Stimulated activated CD4-positive, alpha-beta T cell treated with anti-CD3 and anti-CD28 coated beads, TNF-alpha, amount 100 ng/mL, for 24 hours (primary cell): ENCODE measurements at places on chromosomes 7 and 10.

DNA sequence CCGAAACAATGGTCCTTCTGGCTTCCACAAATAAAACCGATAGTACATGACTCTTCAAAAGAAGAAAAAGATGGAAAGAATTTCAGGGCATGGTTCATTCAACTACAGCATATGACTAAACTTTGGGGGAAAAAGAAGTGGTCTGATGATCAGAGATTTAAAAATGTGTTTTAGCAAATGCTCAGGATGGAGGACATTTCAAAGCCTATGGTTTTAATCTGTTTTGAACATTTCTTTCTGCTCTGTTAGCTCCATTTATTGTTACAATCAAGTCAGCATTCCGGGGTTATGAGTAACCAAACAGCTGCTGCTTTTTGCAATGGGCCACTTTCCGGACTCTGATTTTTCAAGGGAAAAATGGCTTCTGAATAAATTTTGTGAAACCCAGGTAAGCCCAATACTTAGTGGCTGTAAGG, 142.4 kb downstream of the CUBN start:
- DNase-seq: no peak

DNA sequence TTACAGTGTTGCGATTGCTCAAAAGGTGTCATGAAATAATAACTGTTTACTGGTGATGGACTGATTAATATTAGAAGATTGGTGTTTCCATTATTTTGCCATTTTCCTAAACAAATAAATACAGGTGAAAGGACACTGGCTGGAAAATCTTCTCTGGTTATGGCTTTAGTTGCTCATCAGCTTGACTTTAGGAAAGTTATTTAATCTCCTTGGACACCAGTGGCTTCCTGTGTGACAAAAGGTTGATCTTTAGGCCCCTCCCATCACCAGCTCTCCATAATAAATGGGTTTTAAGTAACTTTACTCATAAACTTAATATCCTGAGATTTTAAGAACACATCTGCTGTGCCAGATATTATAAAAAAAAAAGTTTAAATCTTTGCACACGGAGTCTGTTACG, 737 bp downstream of the CABCOCO1 start:
- no peak for DNase-seq

DNA sequence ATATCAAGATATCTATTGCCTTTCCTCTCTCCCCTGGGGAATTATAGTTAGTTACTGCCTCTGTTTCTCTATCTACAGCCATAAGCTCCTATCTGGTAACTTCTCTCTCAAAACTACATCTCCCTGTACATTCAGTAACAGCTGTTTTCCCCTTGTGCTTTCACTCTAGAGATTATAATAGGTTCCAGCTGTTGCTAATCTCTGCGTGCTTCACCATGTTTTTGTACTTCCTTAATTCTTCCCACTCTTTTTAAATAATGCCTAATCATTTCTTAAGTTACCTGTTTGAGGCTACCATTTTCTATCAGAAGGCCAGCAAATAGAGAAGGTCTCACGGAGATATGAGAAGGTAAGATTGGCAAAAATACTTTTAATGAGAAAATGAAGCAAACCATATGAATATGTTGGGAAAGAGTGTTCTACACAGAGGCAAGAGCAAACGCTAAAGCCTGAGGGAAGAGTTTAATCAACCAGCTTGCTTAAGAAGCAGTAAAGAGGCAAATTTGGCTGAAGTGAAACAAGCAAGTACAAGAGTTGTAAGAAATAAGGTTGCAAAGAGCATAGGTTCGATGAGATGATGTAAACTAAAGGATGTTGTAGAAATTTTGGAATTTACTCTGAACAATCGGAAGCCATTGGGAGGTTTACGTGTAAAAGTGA, 101.9 kb upstream of the HGF start:
- no peak for DNase-seq

- DNase-seq: no peak
Measured at GRCh38 chr7:5408777-5409176, 14.9 kb downstream of the TNRC18 start.

- DNase-seq: no peak
Measured at GRCh38 chr10:100733329-100733728, 12.1 kb upstream of the PAX2 start.

GRCh38 chr10:127398140-127398970, 150.8 kb upstream of the NPS start:
- no peak for DNase-seq

- no peak for DNase-seq
Measured at GRCh38 chr7:18408868-18409267, 86.7 kb upstream of the HDAC9 start.

DNA sequence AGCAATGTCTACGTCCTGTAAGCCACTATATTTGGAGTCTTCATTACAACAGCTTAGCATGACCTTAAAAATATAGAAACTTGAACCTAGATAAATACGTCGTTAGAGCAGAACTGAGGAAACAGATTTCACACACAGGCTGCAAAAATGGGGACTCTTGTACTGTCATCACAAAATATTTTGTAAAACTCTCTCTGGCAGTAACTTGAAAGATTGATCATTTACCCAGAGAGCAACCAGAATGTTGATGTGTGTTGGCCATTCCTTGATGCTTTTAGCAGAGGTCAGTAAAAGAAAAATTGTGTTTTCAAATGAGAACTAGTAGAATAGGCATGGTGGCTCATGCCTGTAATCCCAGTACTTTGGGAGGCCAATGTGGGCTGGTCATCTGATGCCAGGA, 14.5 kb upstream of the PON1 start:
- DNase-seq: no peak

DNA sequence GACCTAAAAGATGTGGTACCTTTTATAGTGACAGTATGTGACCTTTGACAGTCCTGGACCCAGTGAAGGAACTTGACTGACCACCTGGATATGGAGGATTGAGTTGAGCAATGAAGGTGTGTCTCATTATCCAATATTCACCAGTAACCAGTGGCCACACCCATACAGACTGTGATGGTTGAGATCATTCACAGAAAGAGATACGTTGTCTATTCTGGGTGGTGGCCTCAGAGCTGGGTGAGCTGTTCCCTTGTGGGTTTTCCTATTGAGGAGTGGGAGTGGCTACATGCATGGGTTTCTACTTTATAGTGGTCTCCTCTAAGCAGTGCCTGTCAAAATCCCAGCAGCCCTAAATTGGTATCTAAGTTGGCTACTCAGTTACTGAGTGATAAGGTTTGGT, 507.4 kb downstream of the SORCS3 start:
- no peak for DNase-seq

- no peak for DNase-seq
Measured at GRCh38 chr10:92068900-92069299, 145.3 kb downstream of the BTAF1 start.

DNA sequence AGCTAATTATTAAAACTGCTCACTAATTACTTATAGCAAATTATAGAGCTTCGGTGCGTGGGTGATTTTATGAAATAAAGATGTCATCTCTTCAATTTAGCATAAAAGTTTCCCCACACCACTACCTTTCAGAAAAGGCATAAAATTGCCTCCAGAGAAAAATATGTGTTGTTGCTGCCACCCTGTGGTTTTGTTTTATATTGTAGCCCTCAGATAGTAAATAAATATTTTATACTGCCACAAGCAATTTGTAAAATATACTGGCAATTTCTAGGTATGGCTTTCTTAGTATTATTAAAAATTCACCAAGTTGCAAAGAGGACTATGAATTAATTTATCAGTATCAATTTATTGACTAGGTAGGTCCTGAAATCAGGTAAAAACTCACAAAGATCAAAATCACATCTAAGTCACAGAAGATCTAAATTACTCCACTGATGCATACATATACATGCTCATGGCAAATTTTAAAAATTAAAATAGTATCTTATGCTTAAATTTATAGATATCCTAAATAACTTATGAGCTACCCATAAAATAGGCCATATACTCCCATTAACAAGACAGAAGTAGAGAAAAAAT, 26.5 kb downstream of the ASNS start:
- DNase-seq: no peak

- no peak for DNase-seq
Measured at GRCh38 chr10:45473126-45473525, 99.1 kb downstream of the ALOX5 start.

GRCh38 chr7:149621776-149622175, 124.2 kb upstream of the ZNF746 start:
- DNase-seq: no peak

- DNase-seq: no peak
Measured at GRCh38 chr10:90993340-90993739, 72.5 kb upstream of the ANKRD1 start.

GRCh38 chr7:136067277-136067676, 90.1 kb upstream of the MTPN start:
- no peak for DNase-seq

DNA sequence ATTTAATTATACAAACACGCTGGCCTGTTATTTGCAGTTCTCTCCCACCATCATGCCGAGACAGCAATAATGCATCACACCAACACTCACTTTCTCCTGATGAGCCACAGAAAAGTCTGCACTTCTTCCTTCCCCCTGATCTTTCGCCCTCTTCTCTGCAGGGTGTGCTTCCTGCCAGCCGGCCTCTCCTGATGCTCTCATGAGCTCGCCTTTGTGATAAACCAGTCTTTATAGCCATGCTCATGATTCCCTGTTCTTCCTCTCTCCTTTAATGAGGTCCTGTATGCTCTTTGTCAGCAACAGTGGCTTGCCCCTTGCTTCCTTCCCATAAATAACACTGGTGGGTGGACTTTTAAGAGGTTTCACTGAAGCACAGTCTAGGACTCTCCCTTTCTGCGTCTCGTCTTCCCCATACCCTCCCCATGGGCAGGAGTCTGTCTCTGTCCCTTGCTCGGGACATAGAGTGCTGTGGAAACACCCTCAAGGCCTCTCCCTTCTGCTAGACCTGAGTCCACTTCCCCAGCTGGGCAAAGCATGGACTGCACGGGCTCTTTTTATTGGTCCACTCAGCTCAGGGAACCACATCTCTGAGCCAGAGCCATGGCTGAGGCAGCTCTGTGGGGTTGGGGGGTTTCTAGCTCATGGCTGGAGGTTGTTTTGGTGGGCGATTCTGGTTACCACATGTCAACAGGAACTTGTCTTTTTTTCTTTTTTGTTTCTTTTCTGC, 133.9 kb downstream of the C10orf105 start:
- no peak for DNase-seq

DNA sequence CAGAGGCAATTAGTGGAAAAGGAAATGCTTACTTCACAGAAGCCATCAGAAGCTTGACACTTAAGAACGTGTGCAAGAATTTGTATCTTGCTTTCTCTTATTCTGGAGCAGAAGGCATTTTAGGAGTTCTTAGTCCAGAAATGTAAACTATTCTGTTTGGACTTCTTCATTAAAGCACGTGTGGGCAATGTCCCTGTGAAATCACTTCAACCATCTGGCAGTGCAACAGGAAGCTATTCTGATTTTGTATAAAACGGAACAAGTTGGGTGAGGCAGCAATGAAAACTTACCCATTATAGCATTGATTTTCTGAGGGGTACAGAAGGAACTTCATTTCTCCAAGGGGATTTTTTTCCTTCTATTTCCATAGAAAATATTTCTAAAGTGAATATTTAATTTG, 21.3 kb upstream of the ARHGAP21 start:
- DNase-seq: no peak

GRCh38 chr7:728602-729001, 1.5 kb upstream of the PRKAR1B start:
- DNase-seq: no peak

- no peak for DNase-seq
Measured at GRCh38 chr10:124698545-124699469, 45.4 kb downstream of the FAM53B start.

- no peak for DNase-seq
Measured at GRCh38 chr10:74652664-74653063, 173.7 kb upstream of the KAT6B start.

GRCh38 chr7:82481499-82482097, 38.0 kb upstream of the CACNA2D1 start:
- no peak for DNase-seq

DNA sequence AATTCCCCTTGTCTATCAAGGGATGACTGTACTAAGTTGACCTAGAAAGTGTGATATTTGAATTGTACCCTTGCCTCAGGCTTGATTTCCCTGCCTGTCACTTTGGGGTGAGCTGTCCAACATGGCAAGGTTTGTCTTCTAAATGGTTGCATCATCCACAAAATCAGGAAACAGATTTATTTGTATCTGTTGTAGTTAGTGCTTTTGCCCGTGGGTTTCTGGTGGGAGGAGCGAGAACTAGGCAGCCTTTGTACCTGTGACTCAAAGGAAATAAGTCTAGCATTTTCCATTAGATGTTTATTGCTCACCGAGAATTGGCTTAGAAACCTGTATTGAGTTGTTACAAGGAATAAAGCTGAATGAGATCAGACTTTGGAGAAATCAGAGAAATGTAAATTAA, 650.8 kb downstream of the LRMDA start:
- DNase-seq: no peak

- DNase-seq: no peak
Measured at GRCh38 chr7:41305001-41305400, 397.9 kb downstream of the INHBA start.

- DNase-seq: no peak
Measured at GRCh38 chr7:129356176-129356575, 78.1 kb upstream of the STRIP2 start.

DNA sequence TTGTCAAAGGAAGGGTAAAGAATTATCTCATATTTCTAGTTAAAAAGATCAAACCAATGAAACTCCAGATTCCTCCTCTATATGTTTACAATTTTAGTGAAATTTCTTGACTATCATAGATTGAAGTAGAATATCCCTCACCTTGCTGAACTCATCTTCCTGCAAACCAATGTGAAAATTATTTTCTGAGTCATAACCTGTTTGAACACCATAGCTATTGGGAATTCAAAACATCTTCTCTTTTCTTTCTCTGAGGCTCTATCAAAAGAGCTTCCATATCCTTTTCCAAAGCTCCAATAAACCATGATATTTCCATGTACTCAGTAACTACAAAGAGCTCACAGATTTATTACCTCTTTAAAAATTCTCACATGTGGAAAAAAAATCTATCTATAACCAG, 134.3 kb downstream of the DOCK4 start:
- DNase-seq: no peak

GRCh38 chr10:90138844-90139243, 437.5 kb downstream of the KIF20B start:
- no peak for DNase-seq

- DNase-seq: no peak
Measured at GRCh38 chr10:30094601-30095000, 35.2 kb upstream of the JCAD start.

DNA sequence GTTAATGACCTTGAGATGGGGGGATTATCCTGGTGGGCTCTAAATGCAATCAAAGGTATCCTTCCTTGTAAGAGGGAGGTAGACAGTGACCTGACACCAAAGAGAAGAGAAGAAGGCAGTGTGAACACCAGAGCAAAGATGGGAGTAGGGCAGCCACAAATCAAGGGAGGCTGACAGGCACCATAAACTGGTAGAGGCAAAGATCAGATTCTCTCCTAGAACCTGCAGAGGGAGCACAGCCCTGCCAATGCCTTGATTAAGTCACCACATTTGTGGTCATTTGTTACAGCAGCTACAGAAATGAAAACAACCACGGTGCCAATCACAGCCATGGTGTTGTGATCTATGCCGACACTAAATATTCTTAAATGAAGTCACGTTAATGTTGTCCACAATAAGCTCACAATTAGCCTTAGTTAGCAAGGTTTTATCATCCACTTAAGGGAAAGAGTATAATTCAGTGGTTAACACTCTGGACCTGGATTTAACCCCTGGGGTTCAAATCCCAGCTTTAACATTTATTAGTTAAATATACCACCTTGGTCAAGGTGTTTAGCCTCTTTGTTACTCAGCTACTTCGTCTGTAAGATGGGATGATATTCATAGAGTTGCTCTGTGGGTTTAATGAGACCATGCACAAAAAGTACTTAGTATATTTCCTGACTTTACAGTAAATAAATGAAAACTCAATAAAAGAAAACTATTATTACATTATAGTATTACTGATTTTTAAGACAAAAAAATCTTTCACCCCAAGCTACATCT, 70.8 kb downstream of the SGMS1 start:
- no peak for DNase-seq
